ENCODE measurements at places on chromosomes 7 and 10.

- DNase-seq, result peak; percentile 52
Measured at GRCh38 chr7:16982640-16983350, 101.0 kb upstream of the AGR3 start.

- no peak for DNase-seq
Measured at GRCh38 chr7:67045496-67045995, 48.9 kb downstream of the TYW1 start.

GRCh38 chr7:115066634-115067033, 144.7 kb downstream of the MDFIC start:
- no peak for DNase-seq

DNA sequence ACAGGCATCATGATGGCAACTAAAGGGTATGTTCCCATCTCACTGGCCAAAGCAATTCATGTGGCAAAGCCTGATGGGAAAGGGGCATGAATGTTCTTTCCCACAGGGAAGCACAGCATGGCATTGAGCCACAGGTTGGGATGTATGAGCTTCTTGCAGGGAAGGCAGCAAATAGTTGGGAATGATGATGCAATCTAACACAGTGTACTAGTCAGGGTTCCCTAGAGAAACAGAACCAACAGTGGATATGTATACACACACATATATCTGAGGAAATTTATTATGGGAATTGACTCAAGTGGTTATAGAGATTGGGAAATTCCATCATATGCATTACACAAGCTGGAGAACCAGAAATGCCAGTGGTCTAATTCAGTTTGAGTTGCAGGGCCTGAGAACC, 253.6 kb upstream of the NPVF start:
- no peak for DNase-seq

- no peak for DNase-seq
Measured at GRCh38 chr7:73850781-73851207, 8.5 kb upstream of the METTL27 start.

DNA sequence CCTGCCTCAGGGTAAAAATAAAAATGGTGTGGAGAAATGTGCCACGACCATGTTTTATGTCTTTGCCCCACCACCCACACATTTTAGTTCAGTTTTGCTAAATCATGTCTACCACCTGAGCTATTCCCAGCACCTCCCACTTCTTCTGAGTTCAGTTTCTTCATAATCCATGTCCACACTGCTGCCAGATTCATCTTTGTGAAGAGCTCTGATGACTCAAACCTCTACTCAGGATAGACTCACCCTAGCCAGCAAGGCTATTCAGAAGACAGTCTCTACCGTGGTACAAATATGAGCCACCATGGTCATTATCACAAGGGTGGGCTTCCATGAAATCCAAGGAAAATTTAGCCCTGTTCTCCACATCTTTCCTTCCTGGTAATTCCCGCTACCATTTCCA, 231.1 kb upstream of the PRKCQ start:
- DNase-seq, result no peak

Measured in B cell (primary cell).